Progenitor cell of endocrine pancreas (in vitro differentiated cells): ENCODE measurements at places on chromosomes 7 and 10. TPM values are rescaled to one million over a fixed set of nuclear protein-coding genes. Genes with fewer than 3 reads are reported as not detected.
A peak's percentile ranks its signal among the peaks of the same experiment; 100 is the strongest.

DNA sequence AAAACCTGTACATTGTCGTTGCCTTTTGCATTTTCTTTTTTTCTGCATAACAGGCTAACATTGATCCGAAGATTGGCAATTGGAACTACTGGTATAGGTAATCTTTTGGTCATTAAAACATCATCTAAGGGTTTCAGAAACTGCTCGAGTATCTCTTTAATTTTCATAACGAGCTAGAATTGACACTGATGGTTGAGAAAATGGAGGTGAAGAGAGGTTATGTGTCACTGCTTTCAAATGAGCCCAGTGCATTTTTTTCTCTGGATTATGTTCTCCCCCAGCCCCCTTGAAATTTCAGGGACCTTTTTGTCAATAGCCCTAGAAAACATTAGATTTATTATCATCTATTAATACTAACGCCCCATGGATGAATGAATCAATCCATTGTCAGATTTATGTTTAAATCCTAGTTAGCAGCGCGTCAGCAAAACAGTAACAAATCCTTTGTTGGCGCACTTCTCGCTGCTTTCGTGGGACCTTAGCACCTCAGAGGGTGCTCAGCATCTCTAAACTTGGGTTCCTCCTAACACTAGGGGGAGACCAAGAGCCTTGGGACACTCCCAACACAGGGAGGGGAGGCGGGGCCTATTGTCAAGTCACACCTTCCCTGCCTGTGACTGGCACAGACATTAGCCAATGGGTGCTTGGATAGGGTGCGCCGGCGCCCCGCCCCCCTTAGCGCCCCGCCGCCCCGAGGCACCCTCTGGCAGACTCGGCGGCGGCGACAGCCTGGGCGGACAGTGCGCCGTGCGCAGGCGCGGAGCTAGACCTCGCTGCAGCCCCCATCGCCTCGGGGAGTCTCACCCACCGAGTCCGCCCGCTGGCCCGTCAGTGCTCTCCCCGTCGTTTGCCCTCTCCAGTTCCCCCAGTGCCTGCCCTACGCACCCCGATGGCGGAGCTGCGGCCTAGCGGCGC is at the start of gene SUFU:
Gene SUFU, plus strand, starts transcription at position 709 of the 915 bp plus-strand sequence. Its CDS starts 181 bp downstream, at position 890.
- H3K36me3 ChIP-seq, result peaks cover 2% of the 10 kb centered on the region
- peak; percentile 99 for DNase-seq
- no peaks in the 10 kb centered on the region for H3K27me3 ChIP-seq
- peaks cover 11% of the 10 kb centered on the region for H3K4me1 ChIP-seq
- peak within 1 kb of the TSS; percentile 94 for H3K27ac ChIP-seq

SPDYE2 gene
- total RNA-seq, result not detected in 2 replicates

- no peak overlapping the region for H3K4me3 ChIP-seq
- no peaks in the 10 kb centered on the region for H3K4me1 ChIP-seq
- no peak for DNase-seq
- H3K36me3 ChIP-seq, result peaks cover 1% of the 10 kb centered on the region
- H3K27me3 ChIP-seq, result no peaks in the 10 kb centered on the region
- no peak overlapping the region for H3K27ac ChIP-seq
These were observed 132.3 kb upstream of the PLXDC2 start for GRCh38 chr10:19683960-19684359.

- H3K27ac ChIP-seq, result no peak overlapping the region
- H3K4me1 ChIP-seq, result peaks cover 8% of the 10 kb centered on the region
- DNase-seq, result no peak
These were observed 157.6 kb upstream of the AGR3 start for GRCh38 chr7:17039372-17039771.

DNA sequence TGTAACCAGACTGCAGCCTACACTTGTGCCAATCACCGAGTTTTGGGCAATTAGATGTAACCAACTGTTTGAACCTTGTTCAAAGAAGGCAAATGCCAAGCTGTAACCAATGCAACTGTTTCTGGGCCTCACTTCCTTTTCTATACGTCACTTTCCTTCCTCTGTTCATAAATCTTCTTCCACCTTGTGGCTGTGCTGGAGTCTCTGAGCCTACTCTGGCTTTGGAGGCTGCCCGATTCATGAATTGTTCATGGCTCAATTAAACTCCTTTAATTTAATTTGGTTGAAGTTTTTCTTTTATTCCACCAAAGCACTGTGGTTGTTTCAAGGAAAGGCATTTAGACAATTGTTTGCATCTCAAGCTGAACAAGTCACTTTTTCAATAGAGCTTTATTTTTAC is 43.5 kb upstream of the UCN3 start:
- H3K4me3 ChIP-seq, result no peak overlapping the region
- H3K27me3 ChIP-seq, result peaks cover 3% of the 10 kb centered on the region
- H3K4me1 ChIP-seq, result peaks cover 4% of the 10 kb centered on the region
- H3K27ac ChIP-seq, result no peak overlapping the region
- no peaks in the 10 kb centered on the region for H3K36me3 ChIP-seq

- peaks cover 3% of the 10 kb centered on the region for H3K4me1 ChIP-seq
- no peaks in the 10 kb centered on the region for H3K36me3 ChIP-seq
- no peak overlapping the region for H3K27ac ChIP-seq
- no peak for DNase-seq
These were observed 83.9 kb downstream of the DNAJB9 start for GRCh38 chr7:108653526-108653925.

- DNase-seq, result no peak
- H3K27ac ChIP-seq, result no peak overlapping the region
- H3K27me3 ChIP-seq, result peaks cover 3% of the 10 kb centered on the region
- H3K4me3 ChIP-seq, result no peak overlapping the region
- peaks cover 13% of the 10 kb centered on the region for H3K4me1 ChIP-seq
- no peaks in the 10 kb centered on the region for H3K36me3 ChIP-seq
These were observed 25.2 kb downstream of the TRIM8 start for GRCh38 chr10:102669206-102670064.

SRPK2 gene
- 78.8 and 79.3 TPM in 2 replicates for total RNA-seq

DNA sequence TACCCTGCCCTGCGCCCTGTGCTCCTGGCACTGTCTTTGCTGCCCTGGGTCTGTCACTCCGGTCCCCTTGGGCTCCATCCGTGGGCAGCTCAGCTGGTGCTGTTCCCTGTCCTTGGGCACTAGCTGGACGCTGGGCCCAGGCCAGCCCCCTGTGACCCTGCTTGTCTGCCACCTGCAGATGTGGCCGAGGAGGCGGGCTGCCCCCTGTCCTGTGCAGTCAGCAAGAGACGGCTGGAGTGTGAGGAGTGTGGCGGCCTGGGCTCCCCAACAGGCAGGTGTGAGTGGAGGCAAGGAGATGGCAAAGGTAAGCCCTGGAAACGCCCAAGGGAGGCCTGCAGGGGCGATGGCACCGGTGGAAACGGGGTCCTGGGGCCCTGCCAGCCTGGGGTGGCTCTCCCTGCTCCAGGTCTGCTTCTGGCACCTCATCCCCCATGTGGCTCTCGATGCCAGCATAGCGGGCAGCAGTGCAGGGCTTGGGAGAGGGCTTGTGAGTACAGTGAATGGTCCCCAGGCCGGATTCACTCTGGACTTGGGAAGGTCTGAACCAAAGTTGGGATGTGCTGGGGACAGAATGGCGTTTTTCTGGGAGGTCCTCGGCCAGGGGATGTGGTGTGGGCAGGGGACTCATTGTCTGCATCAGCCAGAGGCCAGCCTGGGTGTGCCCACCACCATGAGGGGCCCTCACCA is 26.2 kb upstream of the CSGALNACT2 start:
- H3K36me3 ChIP-seq, result no peaks in the 10 kb centered on the region
- no peak overlapping the region for H3K4me3 ChIP-seq
- DNase-seq, result no peak
- H3K4me1 ChIP-seq, result no peaks in the 10 kb centered on the region
- peaks cover under 1% of the 10 kb centered on the region for H3K27me3 ChIP-seq
- H3K27ac ChIP-seq, result no peak overlapping the region

DNA sequence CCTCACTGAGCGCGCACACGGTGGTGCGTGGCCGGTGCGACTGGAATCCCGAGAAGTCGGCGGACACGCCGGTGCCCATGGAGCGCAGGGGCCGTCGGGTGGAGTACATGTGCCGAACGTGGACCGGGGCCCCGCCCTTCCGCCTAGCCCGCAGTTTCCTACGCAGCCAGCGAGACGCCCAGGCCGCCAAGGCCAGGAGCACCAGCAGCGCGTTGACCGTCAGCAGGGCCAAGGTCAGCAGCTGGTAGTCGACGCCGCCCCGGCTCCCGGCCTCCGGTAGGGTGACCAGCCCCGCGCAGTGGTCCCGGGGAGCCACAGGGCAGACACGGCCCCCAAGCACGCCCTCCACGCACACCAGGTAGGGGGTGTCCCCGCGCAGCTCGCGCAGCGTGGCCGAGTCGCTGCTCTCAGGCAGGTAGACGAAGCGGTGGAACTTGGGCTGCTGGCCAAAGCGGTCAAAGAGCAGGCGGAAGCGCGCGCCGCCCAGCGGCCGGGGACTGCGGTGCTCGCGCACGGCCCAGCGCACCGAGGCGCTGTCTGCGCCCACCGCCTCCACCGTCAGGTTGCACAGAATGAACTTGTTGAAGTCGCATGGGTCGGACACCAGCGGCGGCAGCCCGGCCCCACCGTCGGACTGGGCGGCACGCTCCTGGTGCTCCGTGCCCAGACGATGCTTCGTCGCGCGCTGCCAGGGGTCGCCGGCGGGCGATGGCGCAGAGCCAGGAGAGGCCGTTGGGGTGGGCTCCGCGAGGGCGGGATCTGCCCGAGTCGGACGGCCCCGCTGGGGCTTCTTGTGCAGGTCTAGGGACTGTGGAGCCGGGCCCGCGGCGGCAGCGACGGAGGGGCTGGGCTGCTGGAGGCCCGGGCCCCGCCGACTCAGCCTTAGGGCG is 2.2 kb downstream of the TRIL start:
- H3K4me1 ChIP-seq, result peaks cover 4% of the 10 kb centered on the region
- peak; percentile 72 for DNase-seq
- peaks cover 64% of the 10 kb centered on the region for H3K27me3 ChIP-seq

- peak overlapping the region; percentile 14 for H3K27ac ChIP-seq
- peaks cover 52% of the 10 kb centered on the region for H3K36me3 ChIP-seq
- DNase-seq, result no peak
- no peak overlapping the region for H3K4me3 ChIP-seq
- H3K27me3 ChIP-seq, result no peaks in the 10 kb centered on the region
These were observed 10.2 kb downstream of the CYREN start for GRCh38 chr7:135160098-135160857.

- H3K27ac ChIP-seq, result no peak overlapping the region
- no peak for DNase-seq
- no peaks in the 10 kb centered on the region for H3K27me3 ChIP-seq
- peaks cover 8% of the 10 kb centered on the region for H3K4me1 ChIP-seq
- H3K4me3 ChIP-seq, result no peak overlapping the region
- H3K36me3 ChIP-seq, result peaks cover 9% of the 10 kb centered on the region
These were observed 225.7 kb downstream of the VTI1A start for GRCh38 chr10:112672706-112673105.

GRCh38 chr7:142685877-142686508 is 63.3 kb upstream of the PRSS1 start:
- H3K4me3 ChIP-seq, result no peak overlapping the region
- peaks cover 2% of the 10 kb centered on the region for H3K4me1 ChIP-seq
- H3K36me3 ChIP-seq, result no peaks in the 10 kb centered on the region
- peaks cover 4% of the 10 kb centered on the region for H3K27me3 ChIP-seq

- H3K27me3 ChIP-seq, result no peaks in the 10 kb centered on the region
- no peak overlapping the region for H3K27ac ChIP-seq
- H3K4me3 ChIP-seq, result no peak overlapping the region
These were observed 11.9 kb downstream of the TNPO3 start for GRCh38 chr7:129043012-129043411.

GRCh38 chr7:148941598-148942275 is 57.6 kb upstream of the EZH2 start:
- no peaks in the 10 kb centered on the region for H3K36me3 ChIP-seq
- peak overlapping the region; percentile 99 for H3K27ac ChIP-seq
- no peaks in the 10 kb centered on the region for H3K27me3 ChIP-seq
- peaks cover 3% of the 10 kb centered on the region for H3K4me1 ChIP-seq
- peak overlapping the region; percentile 89 for H3K4me3 ChIP-seq

GRCh38 chr7:19762631-19763030 is 10.8 kb downstream of the TMEM196 start:
- H3K27me3 ChIP-seq, result no peaks in the 10 kb centered on the region
- DNase-seq, result no peak
- no peaks in the 10 kb centered on the region for H3K36me3 ChIP-seq
- no peaks in the 10 kb centered on the region for H3K4me1 ChIP-seq

DNA sequence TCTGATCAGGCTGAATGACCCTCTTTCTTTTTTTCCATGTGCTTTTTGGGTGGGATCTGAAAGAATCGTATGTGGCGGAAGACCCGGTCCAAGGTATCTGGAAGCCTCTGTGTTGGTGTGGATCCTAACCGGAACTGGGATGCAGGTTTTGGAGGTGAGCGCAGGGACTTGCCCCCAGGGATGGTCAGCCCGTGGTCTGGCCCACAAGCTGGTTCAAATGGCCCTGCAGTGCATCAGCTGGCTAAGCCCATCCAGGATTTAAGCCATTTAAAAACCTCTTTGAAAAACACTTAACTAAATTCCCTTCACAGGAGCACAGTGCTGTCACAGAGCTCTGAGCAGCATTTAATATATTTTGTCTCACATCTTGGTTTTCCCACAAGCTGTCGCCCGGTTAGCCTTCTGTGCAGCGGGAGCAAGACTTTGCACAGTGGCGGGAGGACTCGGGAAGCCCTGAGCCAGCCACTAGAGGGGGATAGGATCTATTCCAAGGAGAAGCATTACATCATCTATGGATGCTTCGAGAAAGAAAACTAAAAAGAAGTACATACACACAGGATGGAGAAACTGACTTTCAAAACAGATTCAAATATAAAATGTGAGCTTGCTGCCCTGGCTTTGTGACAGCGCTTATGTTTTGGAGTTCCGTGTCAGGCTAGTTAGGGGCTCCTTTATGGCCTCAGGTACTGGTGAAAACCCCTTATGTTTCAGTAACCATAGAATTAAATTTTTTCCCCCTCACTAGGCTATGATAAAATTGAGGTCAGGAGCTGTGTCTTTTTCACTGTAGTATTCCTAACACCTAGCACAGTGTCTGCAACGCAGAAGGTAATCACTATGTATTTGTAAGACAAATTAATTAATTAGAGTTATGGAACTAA is 11.3 kb downstream of the CPA2 start:
- H3K4me1 ChIP-seq, result peaks cover 23% of the 10 kb centered on the region
- H3K36me3 ChIP-seq, result peaks cover 19% of the 10 kb centered on the region
- no peaks in the 10 kb centered on the region for H3K27me3 ChIP-seq
- H3K4me3 ChIP-seq, result no peak overlapping the region
- no peak for DNase-seq

- H3K27ac ChIP-seq, result no peak overlapping the region
- H3K4me3 ChIP-seq, result no peak overlapping the region
- peaks cover 69% of the 10 kb centered on the region for H3K27me3 ChIP-seq
- no peak for DNase-seq
These were observed 410.0 kb upstream of the MGMT start for GRCh38 chr10:129056734-129057689.

FXYD4 gene
- total RNA-seq, result not detected in 2 replicates

DNA sequence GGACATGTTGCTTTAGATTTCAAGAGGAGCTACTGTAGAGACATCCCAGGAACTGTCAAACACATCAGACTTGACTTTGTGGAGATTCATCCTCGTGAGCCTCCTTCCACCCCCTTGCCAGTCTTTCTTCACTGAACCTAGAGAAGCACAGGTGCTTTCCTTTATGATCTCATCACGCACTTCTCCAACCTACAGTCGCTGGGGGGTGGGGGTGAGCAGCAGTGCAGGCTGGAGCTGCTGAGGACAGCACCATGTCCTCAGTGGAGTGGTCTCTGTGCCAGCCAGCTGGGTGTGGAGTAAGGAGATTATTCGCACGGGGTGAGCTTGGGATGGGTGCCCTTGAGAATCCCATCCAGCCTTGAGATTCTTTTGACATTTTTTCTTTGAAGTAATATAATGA is 88.1 kb downstream of the VOPP1 start:
- no peak for DNase-seq
- peaks cover 11% of the 10 kb centered on the region for H3K36me3 ChIP-seq
- H3K4me3 ChIP-seq, result no peak overlapping the region
- no peaks in the 10 kb centered on the region for H3K4me1 ChIP-seq

GRCh38 chr10:57818522-57818921 is 449.2 kb downstream of the IPMK start:
- no peak for DNase-seq
- H3K4me3 ChIP-seq, result no peak overlapping the region
- peaks cover 3% of the 10 kb centered on the region for H3K4me1 ChIP-seq
- H3K27me3 ChIP-seq, result no peaks in the 10 kb centered on the region
- no peaks in the 10 kb centered on the region for H3K36me3 ChIP-seq
